ENCODE measurements at places on chromosomes 6 and 20.
A peak's percentile ranks its signal among the peaks of the same experiment; 100 is the strongest.

DNA sequence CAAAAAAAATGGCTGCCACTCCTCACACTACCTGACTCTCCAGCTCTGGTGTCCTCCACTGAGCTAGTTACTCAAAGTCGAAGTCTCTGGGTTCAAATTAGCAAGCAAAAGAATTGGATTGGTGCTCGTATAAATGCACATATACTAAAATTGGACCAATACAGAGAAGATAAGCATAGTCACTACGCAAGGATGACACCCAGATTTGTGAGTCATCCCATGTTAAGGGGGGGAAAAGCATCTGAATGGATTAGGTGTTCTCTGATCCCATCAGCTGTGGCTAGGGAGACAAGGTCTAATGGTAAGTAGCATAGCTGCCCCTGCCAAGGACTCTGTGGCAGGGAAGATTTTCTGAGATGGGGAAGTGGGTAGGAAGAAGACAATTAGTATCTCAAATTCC, 18.3 kb upstream of the AMD1 start:
- no peak for DNase-seq

DNA sequence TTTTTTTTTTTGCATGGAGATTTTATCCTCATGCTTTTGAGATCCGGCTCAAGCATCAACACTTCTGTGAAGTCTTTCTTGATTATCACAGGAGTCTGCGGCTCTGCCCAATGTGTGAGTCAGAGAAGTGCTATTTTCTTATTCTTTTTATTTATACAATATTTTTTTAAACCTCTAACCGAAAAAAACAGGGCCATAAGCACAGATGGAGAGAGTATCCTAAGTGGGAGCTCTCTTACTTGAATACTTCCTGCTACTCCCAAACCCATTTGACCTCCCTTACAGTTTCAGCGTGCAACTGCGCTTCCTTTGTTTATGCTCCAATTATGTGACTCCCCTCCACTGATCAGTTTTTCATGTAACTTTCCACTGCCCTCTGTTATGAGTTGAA, 8.7 kb upstream of the ATXN1 start:
- no peak for DNase-seq

GRCh38 chr20:4720977-4721349, 746 bp upstream of the PRND start:
- DNase-seq = no peak

DNA sequence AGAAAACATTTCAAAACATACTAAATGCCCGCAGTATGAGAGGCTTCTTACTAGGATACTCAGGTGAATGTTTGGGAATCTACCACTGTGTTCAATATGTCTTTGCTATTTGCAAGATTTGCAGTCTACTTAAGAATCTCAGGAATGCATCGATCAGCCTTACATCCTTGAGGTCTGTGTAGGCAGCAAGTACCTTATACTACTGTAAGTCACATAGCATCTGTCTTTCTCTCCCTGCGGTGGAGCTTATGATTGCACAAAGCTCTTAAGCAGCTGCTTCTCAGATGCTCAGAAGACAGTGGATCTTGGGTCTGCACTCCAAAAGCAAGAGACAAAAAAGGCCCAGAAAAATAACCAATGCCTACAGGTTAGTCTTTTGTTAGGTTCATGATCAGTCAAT, 21.4 kb downstream of the PCSK2 start:
- DNase-seq = no peak

- no peak for DNase-seq
These were observed 20.8 kb downstream of the SRC start for GRCh38 chr20:37366743-37367142.

- peak; percentile 70 for DNase-seq
These were observed 1.4 kb upstream of the LAMA5 start for GRCh38 chr20:62368392-62368975.

DNA sequence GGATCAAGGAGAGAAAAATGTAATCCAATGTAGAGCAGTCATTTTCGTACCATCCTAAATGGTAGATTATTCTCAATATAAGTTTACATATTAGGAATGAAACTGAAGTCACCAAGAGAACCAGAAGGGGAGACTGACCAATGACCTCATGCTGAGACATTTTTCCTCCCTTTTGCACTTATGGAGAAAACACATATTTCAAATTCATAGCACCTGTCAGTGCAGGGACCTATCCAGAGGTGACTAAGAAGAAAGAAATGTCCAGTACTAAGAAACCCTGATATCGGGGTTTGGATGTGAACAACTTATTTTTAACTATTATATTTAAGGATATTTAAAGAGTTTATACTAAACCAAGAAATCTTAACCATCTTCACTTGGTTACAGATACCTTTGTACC, 16.6 kb upstream of the LYRM2 start:
- DNase-seq = no peak

DNA sequence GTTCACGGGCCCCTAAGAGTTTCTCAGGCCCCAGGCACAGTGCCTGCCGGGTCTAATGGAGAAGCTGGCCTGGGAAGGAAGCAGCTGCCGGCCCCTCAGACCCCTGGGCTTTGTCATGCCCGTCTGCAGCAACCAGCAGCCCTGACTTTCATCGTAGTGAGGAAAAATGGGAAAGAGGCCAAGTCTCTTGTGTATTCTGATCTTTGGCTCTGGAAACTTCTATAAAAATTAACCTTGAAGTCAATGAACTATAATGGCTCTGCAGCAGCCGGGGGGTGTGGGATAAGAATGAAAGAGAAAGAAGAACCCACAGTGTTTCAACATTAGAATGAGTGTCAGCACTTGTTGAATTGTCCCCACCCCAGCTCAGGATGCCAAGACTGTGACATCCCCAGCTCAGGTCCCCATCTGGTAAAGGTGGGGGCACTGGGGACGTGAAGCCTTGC, 12.9 kb downstream of the TGM2 start:
- peak; percentile 77 for DNase-seq

DNA sequence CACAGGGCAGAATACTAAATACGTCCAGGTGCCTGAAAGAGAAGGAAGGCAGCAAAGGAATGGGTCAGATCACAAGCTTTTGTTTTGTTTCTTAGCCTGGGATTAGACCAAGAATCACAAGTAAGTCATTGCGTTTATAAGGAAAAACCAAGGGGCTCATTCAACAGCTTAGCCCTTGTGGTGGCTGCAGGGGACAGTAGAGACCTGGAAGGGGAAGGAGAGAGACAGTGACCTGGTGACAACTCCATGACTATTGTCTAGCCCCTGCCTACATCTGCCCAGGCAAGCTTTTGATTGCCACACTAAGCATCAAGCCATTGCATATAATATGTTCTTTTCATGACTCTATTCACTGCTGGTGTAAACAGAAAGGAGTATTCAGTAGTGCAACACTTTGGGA, 30.2 kb upstream of the TBC1D7 start:
- DNase-seq = no peak

- DNase-seq = peak; percentile 8
These were observed 9.3 kb upstream of the NNAT start for GRCh38 chr20:37511610-37512275.

- DNase-seq = no peak
These were observed 2.2 kb upstream of the IL20RA start for GRCh38 chr6:137046871-137047412.

GRCh38 chr20:38152621-38153221, 12.3 kb downstream of the TGM2 start:
- peak; percentile 86 for DNase-seq

DNA sequence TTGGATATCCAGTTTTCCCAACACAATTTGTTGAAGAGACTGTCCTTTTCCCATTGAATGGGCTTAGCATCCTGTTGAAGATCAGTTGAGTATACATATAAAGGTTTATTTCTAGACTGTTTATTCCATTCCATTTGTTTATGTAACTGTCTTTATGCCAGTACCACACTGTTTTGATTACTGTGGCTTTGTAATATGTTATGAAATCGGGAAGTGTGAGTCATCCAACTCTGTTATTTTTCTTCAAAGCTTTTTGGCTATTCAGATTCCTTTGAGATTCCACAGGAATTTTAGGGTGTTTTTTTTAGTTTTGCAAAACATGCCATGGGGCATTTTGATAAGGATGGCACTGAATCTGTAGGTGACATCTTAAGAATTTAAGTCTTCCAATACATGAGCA, 188.3 kb downstream of the BMP7 start:
- no peak for DNase-seq

DNA sequence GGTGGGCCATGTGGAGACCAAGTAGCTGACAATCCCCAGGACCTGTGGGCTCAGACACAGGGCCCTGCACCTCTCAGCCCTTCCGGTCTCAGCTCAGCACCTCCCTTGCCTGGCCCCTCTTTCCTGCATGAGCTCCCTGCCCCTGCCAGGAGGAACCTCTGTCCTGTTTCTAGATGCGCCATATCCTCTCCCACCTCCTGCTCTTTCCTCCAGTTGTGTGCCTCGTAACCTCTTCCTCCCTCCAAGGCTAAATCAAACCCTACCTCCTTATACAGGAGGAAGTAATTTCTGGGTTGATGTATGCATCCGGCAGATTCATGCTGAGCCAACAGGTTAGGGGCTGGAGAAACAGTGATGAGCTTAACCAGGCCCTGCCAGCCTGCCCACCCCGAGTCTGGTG, 30.9 kb downstream of the ITPR3 start:
- no peak for DNase-seq

- DNase-seq = no peak
These were observed 6.8 kb downstream of the SLC17A9 start for GRCh38 chr20:62959101-62959971.

- no peak for DNase-seq
These were observed 23.4 kb upstream of the PTGIS start for GRCh38 chr20:49591217-49591865.

DNA sequence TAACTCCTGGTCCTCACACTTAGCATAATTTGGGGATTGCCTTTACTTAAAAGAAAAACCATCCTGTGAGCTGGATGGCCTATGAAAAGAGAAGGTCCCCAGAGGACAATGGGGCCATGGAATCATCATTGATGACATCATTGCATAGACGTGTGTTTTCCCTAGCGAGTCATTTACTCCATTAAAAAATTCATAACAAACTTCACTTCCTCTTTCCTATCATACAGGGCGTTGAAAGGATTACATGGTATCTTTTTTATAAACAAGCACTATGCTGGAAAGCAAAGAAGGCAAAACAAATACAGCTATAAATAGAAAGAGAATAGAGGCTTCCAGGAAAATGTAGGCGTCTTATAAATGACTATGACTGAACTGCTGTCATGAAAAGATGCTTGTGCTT, 11.3 kb upstream of the COL12A1 start:
- no peak for DNase-seq

DNA sequence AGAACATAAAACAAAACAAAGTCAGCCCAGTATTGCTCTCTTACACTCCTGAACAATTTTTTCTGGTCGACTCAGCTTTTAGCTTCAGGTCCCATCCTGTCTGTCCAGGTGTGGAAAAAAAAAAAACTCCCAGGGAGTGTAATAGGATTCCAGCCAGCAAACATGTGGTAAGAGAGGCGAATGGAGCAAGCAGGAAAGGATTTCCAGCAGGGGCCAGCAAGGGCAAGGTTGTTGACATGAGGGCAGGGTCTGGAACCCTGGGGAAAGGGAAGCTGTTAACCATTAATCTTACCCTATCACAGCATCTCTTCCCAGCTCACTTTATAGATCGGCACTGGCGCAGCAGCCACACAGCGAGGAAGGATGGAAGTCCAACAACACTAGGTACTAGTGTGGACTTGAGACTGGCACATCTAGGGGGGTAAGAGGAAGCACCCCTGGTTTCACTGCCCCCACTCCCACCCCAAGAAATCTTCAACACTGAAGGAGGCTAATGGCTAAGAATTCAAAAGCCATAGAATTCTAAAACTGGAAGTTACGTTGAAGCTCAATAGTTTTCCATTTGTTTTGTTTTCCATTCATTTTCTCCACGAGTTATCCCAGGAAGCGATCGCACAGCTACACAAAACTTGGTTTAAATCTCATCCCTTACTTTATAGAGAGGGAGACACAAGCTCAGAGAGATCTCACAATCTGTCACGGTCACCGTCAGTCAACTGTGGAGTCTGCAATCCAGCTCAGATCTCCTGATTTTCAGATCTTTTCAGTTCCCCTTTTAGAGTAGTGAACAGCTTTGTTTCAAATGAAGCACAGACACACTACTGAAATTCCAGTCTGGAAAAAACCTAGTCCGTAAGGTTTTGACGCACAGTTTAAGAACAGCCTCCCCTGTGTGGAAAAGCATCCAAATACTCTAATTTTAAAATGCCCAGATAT, 53.3 kb downstream of the SLC22A23 start:
- no peak for DNase-seq

DNA sequence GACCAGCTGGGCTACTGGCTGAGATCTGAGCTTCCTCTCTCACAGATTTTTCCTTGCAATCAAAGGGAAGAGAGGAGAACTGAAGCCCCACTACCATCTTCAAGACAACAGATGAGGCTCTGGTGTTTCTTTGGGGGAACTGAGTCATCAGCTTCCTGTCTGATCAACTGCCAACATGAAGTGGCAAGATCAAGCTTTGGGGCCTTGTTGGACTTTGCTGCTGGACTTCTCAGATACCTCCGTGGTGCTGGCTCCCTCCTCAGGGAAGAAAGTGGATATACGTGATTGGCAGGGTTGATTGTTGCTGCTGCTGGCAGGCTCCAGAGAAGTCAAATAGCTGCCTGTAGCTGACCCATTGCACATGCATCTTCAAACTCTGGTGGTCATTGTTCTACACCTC, 3.6 kb upstream of the TOX2 start:
- DNase-seq = no peak

DNA sequence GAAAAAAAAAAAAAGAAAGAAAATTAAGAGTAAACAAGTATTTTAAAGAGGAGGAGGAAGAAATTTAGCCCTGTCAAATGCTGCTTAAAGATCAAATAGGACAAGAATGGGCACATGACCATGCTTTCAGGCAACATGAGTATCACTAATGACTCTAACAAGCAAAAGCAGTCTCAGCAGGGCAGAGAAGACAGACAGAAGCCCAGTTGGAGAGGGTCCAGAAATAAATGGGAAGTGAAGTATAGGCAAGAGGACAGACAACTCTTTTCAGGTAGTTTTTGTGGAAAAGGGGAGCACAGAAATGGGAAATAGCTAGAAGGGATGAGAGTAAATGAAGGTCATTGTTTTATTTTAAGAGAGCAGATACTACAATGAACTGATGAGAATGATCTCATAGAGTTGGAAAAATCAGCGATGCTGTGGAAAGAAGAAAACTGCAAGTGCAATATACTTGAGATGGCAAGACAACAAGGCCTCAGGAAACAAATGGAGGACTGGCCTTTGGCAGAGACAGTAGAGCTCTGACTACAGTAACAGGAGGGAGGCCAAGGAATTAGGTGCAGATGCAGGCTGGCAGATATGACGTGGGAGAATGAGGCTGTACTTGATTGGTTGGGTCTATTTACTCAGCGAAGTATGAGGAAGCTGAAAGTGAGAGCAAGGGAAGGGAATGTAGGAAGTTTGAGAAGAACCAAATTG, 40.3 kb downstream of the KIF6 start:
- DNase-seq = no peak

- peak; percentile 28 for DNase-seq
These were observed 120.9 kb downstream of the COL12A1 start for GRCh38 chr6:75084872-75085381.
